ENCODE measurements at places on chromosomes 12 and 14.

DNA sequence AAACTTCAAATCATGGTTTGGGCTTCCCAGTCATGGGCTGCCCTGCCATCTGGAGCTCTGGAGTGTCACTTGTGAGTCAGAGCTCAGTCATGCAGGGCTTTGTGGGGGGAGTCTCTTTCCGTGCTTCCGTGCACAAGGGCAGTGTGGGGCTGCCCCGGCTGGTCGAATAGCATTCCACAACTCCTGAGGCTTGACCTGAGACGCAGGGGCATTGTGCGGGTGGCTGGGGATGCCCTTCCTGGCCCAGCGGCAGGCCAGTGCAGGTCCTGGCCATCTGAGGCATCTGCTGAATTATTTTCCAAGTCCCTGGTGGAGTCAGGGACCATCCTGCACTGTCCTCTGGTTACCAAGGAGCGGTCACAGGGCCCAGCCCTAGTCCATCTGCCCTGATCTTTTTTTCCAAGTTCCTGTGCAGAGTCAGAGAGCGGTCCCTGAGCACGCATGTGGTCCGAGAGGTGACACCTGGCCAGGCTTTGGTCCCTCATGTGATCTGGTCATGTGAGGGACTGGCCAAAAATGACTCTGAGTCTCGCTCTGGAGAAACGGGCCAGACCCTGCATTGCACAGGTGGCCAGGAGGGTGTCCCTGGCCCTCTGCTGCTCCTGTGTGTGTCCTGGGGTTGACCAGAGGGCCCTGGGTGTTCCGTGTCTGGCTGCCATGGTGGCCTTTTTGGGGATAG is 167.0 kb upstream of the ALG10B start:
- no peak for DNase-seq

DNA sequence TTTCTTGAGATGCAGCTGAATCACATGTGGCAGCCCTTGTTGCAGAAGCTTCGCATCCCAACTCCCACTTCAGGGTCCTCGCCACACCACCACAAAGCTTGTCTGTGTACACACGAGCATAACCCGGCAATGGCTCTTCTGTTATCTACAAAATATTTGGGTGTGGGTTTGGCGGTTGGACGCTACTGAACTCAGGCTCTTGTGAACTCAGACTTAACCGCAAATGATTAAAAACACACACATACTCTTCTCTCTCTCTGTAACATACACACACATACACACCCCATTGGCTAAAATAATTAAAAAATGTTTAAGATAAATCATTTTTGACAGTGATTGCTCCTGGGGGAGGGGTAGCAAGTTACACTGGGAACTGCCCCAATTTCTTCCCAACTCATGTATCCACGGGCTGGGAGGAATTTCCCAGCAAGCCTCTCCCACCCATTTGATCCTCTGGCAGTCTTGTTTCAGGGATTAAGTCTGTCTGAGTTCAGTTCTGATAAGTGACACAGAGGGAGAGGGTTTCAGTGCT is 63.7 kb upstream of the MANSC4 start:
- DNase-seq, result no peak

DNA sequence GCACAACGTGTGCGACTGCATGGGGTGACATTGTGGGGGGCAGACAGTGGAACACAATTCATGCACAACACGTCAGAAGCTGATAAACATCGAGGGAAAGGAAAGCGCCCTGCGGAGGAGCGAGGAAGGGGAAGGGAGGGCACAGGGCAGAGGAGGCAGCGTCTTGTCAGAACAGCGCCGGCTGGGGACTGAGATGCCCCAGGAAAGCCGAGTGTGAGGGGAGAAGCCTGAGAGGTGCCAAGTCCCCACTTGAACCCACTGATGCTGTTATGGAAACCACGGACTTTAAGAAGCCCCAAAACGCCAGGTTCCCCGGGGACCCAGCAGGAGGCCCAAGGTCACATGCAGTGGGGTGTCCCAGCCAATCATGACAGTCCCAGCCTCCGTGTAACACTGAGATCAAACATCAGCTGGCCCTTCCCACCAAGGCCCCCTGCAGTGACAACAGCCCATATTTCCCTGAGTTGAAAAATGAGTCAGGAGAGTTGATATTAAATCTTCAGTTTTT is 70.0 kb downstream of the GALNT9 start:
- no peak for DNase-seq

DNA sequence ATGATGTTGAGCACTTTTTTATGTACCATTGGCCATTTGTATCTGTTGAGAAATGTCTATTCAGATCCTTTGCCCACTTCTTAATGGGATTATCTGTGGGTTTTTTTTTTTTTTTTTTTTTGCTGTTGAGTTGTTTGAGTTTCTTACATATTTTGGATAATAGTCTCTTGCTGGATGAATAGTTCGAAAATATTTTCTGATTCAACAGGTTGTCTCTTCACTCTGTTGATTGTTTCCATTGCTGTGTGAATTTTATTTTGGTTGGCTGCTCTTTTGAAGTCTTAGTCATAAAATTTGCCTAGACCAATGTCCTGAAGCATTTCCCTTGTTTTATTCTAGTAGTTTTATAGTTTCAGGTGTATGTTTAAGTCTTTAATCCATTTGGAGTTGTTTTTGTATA is 64.5 kb downstream of the CAND1 start:
- DNase-seq, result no peak

- peak; percentile 66 for DNase-seq
Observed at GRCh38 chr12:116916714-116917114, 6.0 kb downstream of the FBXW8 start.

GRCh38 chr14:52080808-52081755 is 12.2 kb upstream of the NID2 start:
- no peak for DNase-seq

- no peak for DNase-seq
Observed at GRCh38 chr12:26705851-26706250, 127.1 kb downstream of the ITPR2 start.

DNA sequence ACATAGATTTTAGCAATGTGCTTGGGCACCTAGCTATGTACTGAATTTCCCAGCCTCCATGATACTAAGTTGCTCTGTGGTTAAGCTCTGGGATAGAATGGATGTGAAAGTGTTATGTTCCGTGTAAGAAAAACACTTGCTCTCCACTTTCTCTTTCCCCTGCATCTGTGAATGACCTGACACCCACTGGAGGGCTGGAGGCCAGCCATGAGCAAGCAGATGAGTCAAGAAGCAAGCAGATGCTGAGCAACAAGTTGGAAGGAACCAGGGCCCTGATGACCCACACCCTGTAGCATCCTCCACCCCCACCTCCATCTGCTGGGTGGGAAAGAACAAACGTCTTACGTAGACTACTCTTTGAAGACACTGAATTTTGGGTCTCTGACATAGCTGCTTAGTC is 56.6 kb downstream of the EID3 start:
- DNase-seq, result no peak
